ENCODE measurements at places on chromosomes 12 and 14. TPM values are rescaled to one million over a fixed set of nuclear protein-coding genes. Genes with fewer than 3 reads are reported as not detected.

DNA sequence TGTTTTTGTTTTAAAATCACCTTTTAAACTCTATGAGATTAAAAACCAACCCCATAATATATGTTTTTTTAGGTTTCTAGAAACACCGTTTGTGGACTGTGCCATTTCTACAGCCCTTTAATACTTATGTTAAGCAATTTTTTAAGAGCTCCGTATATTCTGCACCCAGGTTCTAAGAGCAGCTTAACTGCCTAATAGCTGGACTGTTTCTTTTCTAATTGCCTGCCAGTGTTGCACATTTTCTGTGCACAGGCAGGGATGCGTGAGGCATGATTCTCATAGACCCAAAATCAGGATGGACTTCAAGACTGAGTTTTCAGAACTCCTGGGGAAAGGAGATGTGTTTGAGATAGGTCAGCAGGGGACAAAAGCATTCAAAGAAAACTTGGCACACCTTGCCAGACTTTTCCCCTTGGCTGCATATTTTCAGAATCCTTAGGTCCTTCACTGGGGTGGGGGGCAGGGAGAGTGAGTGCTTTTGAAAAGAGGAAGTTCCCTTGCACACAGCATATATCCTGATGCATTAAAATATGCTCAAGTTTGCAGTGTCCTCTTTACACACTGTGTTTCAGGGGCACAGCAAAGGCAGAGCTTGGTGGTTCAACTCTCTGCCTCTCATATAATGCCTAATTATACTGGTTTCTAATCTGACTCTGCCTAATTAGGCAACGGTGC lies 27.9 kb downstream of the TMEM30B start:
- DNase-seq = no peak

DNA sequence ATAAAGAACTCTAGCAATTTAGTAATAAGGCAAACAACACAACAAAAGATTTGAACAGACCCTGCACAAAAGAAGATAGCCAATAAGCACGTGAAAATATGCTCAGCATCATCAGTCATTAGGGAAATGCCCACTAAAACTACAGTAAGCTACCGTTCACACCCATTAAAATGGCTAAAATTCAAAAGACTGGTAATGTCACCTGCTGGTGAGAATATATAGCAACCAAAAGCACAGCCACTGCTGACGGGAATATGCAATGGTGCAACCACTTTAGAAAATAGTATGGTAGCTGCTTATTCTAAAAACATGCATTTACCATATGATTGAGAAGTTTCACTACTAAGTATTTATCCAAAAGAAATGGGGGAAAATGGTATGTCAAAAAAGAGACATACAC lies 74.9 kb downstream of the DPF3 start:
- DNase-seq = no peak

- DNase-seq = no peak
Observed at GRCh38 chr14:53027562-53027961, 76.7 kb upstream of the FERMT2 start.

- DNase-seq = no peak
Observed at GRCh38 chr12:54240129-54240528, 39.8 kb downstream of the CBX5 start.

DNA sequence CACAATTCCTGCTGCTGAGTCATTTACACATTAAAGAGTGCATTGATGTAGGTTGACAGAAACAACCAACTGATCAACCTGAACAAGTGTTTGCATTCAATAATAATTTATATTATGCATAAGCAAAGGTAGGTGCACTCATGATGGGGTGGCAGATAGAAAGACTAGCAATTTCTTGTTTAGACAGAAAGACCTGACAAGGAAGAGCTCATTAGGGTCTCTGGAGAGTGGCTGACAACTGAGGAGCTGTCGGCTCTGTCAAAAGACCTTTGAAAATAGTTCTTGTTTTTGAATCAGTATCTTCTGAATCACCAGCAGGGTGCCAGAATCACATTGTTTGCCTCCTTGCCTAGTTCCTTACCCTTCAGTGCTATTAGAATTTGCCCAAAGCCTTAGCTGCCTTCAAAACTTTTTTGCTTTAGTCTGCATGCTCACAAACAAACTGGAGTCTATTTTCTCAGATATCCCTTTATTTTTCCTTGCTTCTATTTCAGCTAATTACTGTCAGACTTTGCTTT lies 234.7 kb downstream of the BTG1 start:
- DNase-seq = no peak

- peak; percentile 30 for DNase-seq
Observed at GRCh38 chr12:1313906-1314305, 280.5 kb downstream of the FBXL14 start.

DNA sequence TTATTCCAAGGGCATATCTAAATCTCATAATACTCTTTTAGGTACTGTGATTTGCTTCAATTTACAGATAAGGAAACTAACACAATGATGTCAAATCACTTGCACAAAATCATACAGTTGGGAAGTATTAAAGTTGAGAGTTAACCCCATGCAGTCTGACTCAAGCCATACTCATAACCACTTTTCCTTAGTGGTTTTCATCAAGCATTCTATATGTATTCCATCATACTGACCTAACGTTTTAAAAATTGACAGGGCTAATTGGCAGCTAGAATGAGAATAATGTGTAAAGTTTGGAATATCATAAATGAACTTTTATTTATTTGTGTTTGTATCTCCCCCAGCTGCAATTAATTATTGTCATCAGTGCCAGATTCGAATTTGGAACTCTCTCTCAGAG lies 20.9 kb downstream of the PUS7L start:
- DNase-seq = peak; percentile 72

GRCh38 chr14:87043667-87044200 lies 949.2 kb downstream of the GALC start:
- DNase-seq = no peak

DNA sequence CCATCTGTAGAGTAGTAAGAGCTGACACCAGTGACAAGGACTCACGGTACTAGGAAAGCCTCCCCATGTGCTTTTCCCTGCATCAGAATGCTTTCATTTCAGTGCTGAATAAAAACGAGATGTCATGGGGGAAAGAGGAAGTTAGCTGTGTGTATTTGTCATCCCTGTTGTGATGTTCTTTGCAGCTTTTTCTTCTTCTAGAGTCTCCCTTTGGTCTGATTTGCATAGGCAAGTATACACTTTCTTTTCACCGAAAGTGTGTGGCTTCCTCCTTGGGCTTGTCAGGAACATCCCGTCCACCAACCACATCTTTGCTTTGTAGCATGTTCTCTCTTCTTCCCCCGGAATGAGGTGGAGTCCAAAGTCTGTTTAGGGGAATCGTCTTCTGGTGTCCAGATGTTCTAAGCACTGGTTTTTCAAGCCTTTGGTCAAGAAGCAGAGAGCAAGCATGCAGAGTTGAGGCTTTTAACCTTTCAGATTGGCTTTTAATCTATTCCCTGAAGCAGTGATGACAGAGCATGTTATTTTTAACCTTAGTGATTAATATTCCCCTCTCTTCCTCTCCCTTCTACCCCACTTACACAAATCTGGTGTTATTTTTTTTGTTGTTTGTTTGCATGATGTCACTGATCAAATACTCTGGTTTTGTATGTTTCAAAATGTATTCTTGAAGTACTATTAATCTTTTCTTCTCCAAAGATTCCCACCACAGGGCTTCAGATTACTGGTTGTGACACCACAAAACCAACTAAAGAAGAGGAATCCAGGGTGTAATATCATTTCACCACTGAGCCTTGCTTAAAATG lies 163.4 kb downstream of the SAMD4A start:
- no peak for DNase-seq

DNA sequence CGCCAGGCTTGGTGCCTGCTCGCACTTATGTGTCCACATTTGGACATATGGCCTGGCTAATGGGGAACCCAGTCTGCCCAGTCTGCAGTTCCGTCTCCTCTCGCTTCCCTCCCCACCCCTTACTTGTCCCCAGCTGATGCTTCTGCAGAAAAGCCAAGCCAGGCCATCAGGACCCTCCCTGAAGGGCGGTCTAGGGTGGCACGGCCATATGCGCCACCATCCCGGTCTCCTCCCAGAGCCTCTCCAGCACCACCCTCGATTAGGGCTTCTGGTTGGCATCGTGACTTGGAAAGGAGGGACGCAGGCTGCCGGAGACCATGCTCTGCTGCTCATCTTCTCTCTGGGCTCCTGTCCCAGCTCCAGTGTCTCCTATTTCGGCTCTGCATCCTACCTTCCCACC lies 54.6 kb downstream of the CALM1 start:
- no peak for DNase-seq

- no peak for DNase-seq
Observed at GRCh38 chr14:98931126-98931525, 340.9 kb downstream of the BCL11B start.

DNA sequence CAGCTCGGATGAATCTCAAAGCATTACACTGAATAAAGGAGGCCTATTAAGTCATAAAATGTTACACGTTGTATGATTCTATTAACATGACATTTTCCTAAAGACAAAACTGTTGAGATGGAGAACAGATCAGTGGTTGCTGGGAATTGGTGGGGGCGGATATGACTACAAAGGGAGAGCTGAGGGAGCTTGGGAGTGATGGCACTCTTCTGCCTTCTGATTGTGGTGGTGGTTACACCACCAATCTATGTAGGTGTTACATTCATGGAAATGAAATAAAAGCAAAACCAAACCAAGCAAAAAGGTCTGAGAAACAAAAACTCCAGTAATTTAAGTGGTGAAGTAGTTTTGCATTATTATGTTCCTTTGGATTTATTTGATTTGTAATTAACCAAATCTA lies 16.4 kb upstream of the EVL start:
- no peak for DNase-seq

GRCh38 chr12:7142056-7142644 lies 12.0 kb downstream of the CLSTN3 start:
- peak; percentile 25 for DNase-seq

DNA sequence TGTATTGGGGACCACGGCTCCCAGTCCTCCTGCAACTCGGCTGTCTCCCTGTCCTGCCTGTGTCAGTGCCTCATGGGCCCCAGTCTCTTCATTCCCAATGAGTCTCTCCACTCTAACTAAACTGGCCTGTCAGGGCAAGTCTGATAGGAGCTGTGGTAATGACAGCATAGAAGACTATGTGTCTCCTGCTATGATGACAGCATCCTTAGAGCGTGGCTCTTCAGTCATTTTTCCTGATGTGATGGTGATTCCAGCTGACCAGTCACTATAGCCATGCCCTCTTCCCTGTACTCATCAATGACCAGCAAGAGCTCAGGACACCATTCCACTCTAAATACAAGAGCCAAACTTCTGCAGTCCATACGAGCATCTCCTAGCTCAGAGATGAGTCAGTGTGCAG lies 339.8 kb downstream of the PCNX1 start:
- peak; percentile 90 for DNase-seq

DNA sequence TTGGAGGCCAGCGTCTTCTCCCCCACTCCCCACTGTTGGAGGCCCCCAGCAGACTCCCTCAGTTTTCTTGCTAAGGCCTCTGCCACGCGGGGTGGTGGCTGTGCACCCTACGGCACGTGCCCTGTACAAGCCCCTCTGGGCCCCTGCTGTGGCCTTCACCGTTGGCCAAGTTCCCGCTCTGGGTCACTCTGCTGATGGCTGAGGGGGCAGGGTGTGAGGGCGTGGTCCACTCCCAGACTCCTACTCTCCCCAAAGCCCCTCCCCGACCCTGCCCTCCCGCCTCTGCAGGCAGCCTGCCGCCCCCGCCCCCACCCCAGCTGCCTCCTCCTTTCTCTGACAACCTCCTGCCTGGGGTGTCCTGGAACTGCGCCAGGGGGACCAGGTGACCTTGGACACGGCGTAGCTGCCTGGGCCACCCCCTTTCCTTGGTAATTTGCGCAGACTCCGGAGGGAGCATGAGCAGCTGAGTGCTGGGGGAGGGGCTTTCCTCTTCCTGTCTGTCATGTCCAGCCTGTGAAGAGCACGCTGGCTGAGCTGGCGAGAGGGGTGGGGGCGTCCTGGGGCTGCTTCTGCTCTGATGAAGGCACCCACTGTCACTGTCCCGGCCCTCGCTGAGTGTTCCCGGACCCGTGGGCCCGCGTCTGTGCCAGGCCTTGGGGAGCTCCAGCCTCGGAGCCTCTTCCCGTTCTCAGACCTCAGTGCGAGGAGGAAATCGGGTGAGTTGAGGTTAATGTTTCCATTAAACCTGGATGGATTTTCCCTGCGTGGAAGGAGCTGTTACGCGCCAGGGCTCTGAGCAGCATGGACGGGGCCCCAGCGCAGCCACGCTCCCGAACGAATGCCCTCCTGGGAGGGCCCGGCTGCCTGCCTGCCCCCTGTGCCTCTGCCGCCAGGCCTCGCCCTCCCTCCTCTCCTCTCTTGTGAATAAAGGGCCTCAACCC lies 85.0 kb downstream of the KIF26A start:
- DNase-seq = no peak

DNA sequence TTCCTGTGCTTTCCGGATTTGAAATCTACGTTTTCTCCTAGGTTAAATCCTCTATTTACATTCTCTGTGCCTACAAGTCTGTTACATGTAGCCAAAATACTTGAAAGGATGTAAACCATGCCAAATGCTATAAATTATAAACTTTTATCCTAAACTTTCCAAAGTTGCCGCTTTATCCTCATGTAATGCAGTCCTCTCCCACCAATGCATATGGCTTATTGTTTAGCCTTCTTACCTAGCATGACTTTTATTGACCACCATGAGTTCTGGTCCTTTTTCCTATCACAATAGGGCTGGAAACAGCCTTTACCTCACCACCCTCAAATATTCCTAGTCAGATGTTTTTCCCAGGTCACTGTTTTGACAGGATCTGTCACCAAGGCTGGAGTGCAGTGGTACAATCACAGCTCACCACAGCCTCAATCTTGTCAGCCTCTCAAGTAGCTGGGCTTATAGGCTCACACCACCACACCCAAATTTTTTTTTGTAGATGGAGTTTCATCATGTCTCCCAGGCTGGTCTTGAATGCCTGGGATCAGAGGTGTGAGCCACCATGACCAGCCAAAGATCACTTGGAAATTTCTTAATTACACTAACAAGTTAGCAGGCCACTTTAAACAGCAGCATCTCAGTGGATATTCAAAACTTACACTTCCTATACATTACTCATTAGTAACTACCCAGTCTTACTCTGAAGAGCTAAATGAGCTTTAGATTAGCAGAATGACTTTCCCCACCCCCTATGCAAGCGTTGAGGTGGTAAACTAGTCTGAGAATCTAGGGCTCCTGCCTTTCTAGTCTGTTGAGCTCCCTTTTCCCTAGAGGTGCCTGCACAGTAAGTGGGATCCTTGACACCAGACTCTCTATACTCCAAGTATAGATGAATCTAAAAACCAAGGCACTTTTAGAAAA lies 4.1 kb downstream of the TUBA1B start:
- DNase-seq = no peak

DNA sequence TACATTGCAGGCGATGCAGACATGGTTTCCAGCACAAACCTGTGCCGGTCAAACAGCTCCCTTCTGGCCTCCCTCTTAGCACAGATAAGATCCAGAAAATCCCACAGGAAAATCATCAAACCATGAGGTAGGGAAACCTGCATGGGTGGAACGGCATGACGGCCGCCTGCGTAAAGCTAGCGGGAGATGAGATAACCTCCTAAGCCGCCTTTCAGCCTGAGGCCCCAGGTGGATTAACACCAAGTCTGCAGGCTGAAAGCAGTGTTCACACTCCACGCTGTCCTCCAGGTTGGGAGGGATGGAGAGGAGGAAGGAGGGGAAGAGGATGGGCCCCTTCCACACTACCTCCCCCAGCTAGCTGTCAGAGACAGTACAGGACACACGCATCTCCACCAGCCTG lies 63.8 kb downstream of the TSPAN11 start:
- no peak for DNase-seq

The DRAM1 gene
- 11.2 TPM for polyA plus RNA-seq

The PTPRB gene
- polyA plus RNA-seq = 0.22 TPM

The STAB2 gene
- polyA plus RNA-seq = under 0.01 TPM

The DACT1 gene
- polyA plus RNA-seq = 0.08 TPM

The SERPINA1 gene
- 147 TPM for polyA plus RNA-seq
